ENCODE measurements at places on chromosomes 4 and X.

- DNase-seq, result no peak
These were observed 33.9 kb downstream of the WDR1 start for GRCh38 chr4:10082459-10083272.

- no peak for DNase-seq
These were observed 34.5 kb downstream of the LRPAP1 start for GRCh38 chr4:3497523-3498389.

DNA sequence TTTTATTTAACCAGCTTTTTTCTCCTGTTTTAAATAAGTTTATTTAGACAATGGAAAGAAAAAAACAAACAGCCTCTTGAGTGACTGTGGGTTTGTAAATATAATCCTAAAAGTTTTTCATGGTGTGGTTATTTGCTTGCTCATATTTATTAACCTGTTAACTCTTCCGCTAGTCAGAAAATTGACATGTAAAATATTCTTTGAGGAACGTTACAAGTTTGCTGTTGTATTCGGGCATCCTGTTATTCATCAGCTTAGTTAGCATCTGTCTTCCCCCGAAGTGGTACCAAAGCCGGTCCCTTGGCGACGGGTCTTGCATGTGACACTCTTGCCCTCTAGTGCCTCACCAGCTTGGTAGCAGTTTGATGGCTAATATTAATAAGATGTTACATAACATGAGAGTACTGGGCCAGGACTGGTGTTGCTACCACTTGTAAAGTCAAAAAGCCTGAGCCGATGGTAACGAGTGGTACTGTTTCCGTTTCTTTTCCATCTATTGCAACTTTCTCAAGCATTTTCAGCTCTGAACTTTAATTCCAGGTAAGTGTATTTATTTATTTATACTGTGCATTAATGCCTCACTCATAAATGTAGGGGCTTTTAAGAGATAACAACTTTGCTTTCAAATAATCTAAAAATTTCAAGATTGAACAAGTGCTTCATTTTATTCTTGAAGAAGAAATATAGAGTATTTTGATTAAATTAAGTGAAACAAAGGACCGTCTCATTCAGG lies at the start of gene NDST3:
TSS of gene NDST3 (plus strand) at position 434 of the 733 bp plus-strand sequence. CDS start 19,425 bp downstream, outside the sequence.
- DNase-seq, result no peak

GRCh38 chr4:189530848-189531247 lies 409.8 kb upstream of the FRG1 start:
- no peak for DNase-seq

DNA sequence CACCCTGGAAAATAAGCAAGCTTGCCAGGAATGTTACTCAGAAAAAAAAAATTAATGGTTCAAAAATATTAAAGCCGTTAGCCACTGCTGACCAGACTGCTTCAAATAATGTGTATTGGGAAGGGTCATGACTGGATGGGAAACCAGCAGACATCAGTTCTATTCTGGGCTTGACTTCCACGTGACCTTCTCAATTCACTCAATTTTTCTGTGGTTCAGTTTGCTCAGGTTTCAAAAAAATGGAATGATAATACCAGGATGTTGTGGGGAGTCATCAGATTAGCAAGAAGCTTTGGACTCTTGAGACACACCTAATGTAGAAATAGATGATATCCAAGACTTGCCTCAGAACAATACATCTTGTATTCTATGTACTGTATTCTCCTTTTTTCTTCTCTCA lies 541.9 kb upstream of the BOD1L1 start:
- DNase-seq, result no peak

- no peak for DNase-seq
These were observed 43.6 kb downstream of the RBM47 start for GRCh38 chr4:40586034-40586433.

GRCh38 chr4:185640811-185641675 lies 105.7 kb upstream of the PDLIM3 start:
- DNase-seq, result no peak

- DNase-seq, result no peak
These were observed 106.5 kb downstream of the ATP11C start for GRCh38 chrX:139826065-139827044.

GRCh38 chr4:150242820-150243458 lies 164.7 kb downstream of the DCLK2 start:
- DNase-seq, result no peak

- DNase-seq, result no peak
These were observed 218.8 kb downstream of the MAGEB17 start for GRCh38 chrX:16386126-16386525.

GRCh38 chr4:20621476-20621875 lies 78.8 kb upstream of the PACRGL start:
- no peak for DNase-seq

GRCh38 chr4:108512615-108513505 lies 107.5 kb upstream of the RPL34 start:
- DNase-seq, result no peak

GRCh38 chr4:186068581-186069348 lies at the start of gene TLR3:
TLR3 (plus strand) TSS chr4:186069156; CDS start chr4:186076620, 7,464 bp downstream.
- DNase-seq, result no peak

- no peak for DNase-seq
These were observed 27.5 kb downstream of the LIAS start for GRCh38 chr4:39486221-39486804.

- no peak for DNase-seq
These were observed 99.0 kb downstream of the STIM2 start for GRCh38 chr4:26959654-26960047.

DNA sequence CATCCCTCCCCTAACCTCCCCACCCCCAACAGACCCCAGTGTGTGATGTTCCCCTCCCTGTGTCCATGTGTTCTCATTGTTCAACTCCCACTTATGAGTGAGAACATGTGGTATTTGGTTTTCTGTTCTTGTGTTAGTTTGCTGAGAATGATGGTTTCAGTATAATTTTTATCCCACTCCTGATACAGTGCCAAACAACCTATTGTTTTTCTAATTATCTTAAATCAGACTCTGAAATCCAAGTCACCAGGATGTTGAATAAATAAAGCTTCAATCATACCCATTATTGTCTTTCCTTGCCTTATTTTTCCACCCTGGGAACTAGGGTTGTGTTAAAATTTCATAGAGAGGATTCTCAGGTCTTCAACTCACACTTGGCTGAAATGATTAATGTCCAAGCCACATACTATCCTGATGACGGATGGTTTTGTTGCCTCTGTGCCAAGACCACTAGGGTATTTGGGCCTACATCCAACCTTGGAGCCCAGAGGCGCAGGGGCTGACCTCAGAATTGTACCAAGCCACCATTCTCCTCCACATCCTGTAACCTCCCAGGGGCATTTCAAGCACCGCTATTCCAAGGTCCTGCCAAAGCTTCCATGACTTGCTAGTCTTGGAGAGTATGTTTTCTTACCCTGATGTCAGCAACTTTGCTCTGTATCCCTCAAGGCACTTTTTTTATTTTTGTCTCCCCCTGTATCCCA lies 332.4 kb downstream of the ARHGAP24 start:
- no peak for DNase-seq

DNA sequence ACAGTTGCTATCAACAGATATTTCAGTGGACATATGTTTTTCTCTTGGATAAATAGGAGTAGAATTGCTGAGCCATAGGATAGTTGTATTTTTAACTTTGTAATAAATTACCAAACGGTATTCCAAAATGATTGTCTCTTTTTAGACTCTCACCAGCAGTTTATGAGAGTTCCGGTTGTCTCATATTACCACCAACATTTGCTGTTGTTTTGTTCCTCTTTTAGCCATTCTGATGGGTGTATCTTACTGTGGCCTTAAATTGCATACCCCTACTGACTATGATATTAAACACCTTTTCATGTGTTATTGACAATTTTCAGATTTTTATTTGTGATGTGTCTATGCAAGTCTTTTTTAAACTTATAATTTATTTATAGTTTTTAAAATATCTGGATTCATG lies 39.7 kb downstream of the SNX25 start:
- DNase-seq, result no peak

GRCh38 chrX:96004386-96004785 lies 680.3 kb upstream of the DIAPH2 start:
- no peak for DNase-seq

DNA sequence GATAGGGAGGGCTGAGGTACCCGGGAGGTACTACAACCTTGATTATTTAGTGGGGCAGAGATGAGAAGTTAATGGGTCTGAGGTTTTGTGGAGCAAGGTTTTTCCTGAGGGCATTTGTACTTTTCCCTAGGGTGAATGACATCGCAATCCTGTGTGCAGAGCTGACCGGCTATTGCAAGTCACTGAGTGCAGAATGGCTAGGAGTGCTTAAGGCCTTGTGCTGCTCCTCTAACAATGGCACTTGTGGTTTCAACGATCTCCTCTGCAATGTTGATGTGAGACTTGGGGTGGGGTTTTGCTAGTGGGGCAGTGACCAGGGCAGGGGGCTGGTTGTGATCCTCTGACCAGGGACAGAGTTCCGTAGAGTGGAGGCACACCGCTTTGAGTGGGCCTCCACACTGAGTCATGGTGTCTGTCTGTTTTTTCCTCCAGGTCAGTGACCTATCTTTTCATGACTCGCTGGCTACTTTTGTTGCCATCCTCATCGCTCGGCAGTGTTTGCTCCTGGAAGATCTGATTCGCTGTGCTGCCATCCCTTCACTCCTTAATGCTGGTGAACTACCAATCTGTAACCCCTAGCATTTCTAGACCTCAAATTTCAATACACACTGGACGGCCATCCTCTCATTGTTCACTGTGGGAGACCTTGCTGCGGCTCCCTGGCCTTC lies 9.9 kb downstream of the MED12 start:
- DNase-seq, result no peak

DNA sequence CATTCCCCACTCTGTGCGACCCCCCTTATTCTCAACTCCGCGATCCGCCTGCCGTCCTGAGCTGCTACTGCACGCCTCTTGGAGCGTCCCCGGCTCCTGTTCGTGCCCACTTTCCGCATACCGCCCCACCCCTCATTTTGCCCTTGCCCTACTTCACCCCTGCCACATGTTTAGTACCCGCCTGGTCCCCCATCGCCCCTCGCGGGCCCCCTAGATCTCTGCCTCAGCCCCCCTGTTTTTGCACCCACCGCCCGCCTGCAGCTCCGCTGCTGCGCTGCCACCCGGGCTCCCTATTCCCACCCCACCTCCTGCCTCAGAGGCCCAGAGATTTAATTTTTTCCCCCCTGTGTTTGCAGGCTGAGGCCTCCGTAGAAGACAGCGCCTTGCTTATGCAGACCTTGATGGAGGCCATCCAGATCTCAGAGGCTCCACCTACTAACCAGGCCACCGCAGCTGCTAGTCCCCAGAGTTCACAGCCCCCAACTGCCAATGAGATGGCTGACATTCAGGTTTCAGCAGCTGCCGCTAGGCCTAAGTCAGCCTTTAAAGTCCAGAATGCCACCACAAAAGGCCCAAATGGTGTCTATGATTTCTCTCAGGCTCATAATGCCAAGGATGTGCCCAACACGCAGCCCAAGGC lies 1.4 kb downstream of the MAGED1 start:
- no peak for DNase-seq

GRCh38 chr4:130027973-130028372 lies 932.0 kb downstream of the C4orf33 start:
- DNase-seq, result no peak

DNA sequence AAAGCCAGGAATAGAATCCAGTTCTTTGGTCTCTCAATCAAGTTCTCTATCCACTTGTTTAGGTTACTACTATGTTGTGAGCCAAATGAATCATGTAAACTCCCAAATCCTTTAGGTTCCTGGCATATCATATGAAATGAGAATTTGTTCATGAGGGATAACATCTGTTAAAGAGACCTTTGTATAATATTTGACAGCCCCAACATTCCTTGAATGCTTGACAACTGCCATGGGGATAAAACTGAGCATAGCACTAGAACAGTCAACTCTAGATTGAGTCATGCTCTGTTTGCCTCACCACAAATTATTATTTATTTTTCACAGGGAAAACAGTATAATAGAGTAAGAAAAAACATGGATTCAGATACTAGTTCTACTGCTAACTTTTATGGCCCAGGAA lies 93.3 kb downstream of the NAA11 start:
- no peak for DNase-seq

DNA sequence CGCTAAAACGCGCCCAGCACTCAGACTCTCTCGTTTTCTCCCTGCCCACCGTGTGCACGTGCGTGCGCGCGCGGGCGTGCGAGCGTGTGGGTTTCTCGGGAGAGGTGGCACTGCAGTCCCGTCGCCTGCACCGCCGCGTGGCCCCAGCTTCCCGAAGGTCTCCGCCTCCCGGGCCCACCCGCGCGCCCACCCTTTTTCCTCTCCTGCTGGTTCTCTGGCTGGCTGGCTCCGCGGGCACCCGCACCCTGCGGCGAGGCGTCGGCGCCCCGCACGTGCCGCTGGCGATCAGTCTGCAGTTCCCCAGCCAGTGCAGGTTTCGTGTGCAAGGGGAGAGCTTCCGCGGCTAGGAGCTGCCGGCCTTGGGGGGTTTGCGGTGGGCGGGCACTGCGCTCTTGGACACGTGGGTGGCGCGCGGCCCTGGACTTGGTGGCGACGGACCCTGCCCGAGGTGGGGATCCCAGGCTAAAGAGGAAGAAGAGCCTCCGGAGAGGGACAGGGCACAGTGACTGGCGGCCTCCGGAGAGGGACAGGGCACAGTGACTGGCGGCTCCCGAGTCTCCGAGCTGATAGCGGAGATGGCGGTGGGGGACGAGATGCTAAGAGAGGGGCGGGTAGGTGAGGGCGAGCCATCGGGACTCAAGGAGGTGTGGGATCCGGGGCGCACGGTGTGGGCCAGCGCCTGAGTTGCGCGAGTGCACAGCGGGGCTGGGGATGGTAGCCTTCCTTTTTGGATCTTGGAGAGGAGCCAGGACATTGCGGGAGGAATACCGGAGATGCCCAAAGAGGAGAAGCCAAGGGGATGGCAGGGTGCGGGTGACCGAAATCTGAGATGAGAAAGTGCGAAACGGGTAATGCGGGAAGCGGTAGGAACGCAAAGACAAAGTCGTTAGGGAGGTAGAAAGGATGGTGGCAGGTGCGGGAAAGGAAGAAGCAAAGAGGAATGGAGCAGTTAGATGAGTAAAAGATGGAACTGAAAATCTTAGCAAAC lies at the start of gene FAM184B:
TSS of gene FAM184B (minus strand) at position 322 of the 988 bp plus-strand sequence. CDS start 322 bp downstream, outside the sequence.
- DNase-seq, result no peak

- no peak for DNase-seq
These were observed 138.1 kb upstream of the ZIC3 start for GRCh38 chrX:137427816-137428215.

- DNase-seq, result no peak
These were observed 211.6 kb downstream of the CENPC start for GRCh38 chr4:67333664-67334063.

DNA sequence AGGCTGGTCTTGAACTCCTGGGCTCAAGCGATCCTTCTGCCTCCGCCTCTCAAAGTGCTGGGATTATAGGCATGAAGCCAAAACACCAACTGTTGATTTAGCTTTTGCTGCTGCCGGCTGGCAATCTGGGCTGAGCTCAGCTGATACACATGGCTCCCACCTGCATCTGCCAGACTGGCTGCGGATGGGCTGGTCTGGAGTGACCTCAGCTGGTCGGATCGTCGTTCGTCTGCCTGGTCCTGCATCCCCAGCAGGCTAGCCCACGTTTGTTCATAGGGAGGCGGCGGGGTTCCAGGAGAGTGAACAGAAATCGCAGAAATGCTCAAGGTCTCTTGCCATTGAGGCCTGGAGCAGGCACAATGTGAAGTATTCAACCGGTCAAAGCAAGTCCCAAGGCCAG lies 74.4 kb upstream of the DDX3X start:
- no peak for DNase-seq

- no peak for DNase-seq
These were observed 43.6 kb upstream of the UPRT start for GRCh38 chrX:75230296-75230695.
